ENCODE measurements at places on chromosomes 4 and X. TPM values are rescaled to one million over a fixed set of nuclear protein-coding genes. Genes with fewer than 3 reads are reported as not detected.

The KLHL5 gene
- 54.7 TPM for total RNA-seq

The C4orf51 gene
- total RNA-seq, result not detected

The UGT2B28 gene
- total RNA-seq, result 1.9 TPM

The SLC34A2 gene
- total RNA-seq, result 6.9 TPM

The CDX4 gene
- total RNA-seq, result not detected

The NXF2B gene
- total RNA-seq, result not detected

The PORCN gene
- 17.0 TPM for total RNA-seq

The LEF1 gene
- 2.6 TPM for total RNA-seq

The MFAP3L gene
- 87.4 TPM for total RNA-seq

The NDP gene
- 0.66 TPM for total RNA-seq

The RELL1 gene
- total RNA-seq, result 76.0 TPM

The ADH1B gene
- total RNA-seq, result 5,080 TPM

The ENPEP gene
- 5.0 TPM for total RNA-seq

The CT45A2 gene
- total RNA-seq, result not detected

The CFI gene
- total RNA-seq, result 15.8 TPM

The CTAG1A gene
- total RNA-seq, result not detected

The ADD1 gene
- total RNA-seq, result 181 TPM

The FAM241A gene
- 4.3 TPM for total RNA-seq

The PTCHD1 gene
- under 0.01 TPM for total RNA-seq

The SPON2 gene
- 59.4 TPM for total RNA-seq

The REPS2 gene
- 21.4 TPM for total RNA-seq

The KLHL4 gene
- total RNA-seq, result 0.66 TPM

The FGB gene
- 3.9 TPM for total RNA-seq

The GAGE12J gene
- total RNA-seq, result not detected

The TBC1D8B gene
- 12.9 TPM for total RNA-seq

The MAP7D2 gene
- 2.2 TPM for total RNA-seq

The SPACA5 gene
- total RNA-seq, result not detected

The RBM46 gene
- not detected for total RNA-seq

Measured in breast epithelium (tissue), 4 donors.